ENCODE measurements at places on chromosomes 4 and X.

DNA sequence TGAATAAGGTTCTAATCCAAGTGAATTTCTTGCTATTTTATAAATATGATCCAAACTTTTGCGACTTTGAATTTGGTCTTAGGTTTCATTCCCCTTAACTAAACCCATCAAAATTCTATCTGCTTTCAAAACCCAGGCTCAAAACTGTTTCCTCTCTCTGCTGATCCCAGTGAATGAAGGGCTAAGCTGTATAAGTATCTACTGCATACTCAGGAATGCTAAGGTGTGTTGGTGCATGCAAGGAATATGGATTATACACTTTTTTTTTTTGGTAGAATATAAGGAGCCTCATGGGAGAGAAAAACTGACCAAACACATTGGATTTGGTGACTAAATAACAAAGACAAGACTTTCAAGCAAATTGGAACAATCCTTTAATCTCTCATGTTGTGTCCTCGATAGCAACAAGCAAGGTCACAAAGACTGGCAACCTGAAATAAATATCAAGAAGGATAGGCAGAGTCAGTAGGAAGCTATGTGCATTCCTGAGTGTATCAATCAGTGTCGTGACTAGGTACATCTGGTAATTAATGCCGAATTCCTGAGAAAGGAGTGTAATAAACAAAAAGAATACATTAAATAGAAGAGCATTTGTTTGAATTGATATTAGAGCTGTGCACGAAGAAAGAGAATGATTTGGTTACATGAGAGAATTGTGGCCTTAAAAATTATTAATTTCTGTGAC, 74.3 kb upstream of the KCTD8 start:
- DNase-seq, result no peak

GRCh38 chrX:10884246-10884645, 226.9 kb upstream of the HCCS start:
- no peak for DNase-seq

DNA sequence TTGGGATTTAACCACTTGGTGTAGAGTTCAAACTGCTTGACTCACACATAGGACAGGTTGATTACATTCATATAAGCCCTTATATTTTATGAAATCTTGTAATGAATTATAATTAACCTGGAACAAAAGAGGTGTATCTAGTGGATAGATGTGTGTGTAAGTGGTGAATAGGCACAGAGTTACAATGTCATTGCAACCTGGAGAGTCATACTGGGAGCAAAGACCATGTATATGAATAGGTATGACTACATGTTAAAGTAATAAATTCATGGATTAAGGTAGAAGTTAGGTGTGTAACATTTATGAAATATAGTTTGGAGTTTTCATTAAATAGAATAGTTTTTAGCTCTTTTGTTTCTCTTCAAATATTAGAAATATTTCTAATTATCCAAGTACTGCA, 26.1 kb downstream of the RAP1GDS1 start:
- DNase-seq, result no peak

DNA sequence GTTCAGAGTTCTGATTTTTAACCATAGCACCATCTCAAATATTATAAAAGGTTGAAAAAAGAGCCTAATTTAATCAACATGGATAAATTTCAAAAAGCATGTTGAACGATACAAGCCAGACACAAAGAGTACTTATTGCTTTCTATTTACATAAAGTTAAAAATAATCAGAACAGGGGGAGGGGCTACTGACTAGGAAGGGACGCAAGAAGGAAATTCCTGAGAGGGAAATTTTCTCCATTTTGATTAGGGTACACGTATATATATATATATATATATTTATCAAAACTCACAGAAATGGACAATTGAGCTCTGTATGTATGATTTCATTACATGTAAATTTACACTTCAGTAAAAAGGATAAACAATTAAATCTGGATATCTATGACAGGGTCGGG, 482 bp upstream of the MBTPS2 start:
- no peak for DNase-seq

GRCh38 chr4:124449881-124450280, 262.7 kb downstream of the ANKRD50 start:
- DNase-seq, result no peak

GRCh38 chr4:5852523-5853202, 40.2 kb downstream of the CRMP1 start:
- DNase-seq, result no peak

DNA sequence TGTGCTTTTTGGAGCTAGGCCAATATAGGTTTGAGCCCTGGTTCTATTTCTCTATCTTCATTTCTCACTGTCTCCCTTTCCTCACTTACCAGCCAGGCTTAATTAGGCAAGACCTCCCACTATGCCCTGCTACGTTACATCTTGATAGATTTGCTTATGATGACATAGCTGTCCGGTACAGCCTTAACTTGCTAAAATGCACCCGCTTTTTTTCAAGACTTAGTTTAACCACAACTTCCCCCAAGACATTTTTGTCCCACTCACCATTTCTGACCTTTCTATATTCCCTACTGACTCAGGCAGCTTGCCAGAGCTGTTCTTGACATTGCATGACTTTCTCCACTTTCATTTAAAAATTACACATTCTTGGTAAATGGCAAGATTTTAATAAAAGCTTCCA, 152.6 kb downstream of the MID1 start:
- DNase-seq, result no peak

DNA sequence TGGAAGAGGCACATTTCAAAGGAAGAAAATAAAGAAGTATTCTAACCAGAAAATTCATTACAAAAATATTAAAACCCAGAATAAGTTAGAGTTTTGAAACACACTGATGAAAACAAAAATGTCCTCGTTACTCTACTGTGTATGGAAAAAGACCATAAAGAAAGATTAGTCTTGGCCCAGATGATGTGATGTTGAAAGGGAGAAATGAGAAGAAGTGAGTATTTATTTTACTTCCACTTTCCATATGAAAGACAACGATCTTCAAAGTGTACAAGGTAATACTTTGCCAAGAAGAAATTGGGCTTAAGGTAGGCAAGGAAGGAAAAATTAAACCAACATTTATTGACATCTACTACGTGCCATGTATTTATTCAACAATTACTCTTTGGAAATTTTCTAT, 48.6 kb upstream of the EMCN start:
- no peak for DNase-seq

DNA sequence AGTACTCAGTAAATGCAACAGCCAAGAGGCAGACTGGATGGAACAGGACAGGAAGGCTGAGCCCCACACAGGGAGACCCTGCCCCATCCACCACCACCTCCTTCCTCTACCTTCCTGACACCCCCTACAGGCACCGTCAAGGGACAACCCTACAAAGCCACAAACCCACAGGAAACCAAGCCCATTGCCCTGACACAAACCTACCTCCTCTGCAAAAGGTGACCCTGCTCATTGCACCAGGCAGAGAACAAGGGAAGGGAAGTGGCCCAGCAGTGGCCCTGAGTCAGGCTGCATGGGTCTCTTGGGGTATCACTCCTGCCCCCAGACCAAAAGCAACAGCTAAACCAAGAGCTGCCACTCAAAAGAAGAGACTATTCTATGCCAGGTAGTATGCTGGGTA, 21.0 kb downstream of the JAKMIP1 start:
- no peak for DNase-seq

DNA sequence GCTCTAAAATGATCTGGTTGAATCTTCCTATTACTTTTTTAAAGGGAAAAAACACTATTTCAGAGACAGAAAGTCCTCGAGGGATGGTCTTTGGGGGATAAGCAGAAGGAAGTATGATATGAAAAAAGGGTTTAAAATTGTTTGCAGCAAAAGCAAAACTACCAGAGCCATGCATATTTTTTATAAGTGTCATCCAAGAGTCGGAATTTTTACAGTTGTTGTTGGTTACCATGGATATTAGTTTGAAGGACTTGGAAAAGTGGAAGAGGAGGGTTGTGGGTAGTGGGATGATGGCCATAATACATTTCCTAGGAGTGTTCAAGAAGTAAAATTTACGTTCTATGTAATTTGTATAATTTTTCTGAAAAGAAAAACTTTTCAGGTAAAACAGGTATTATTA, 134.4 kb downstream of the PCDH7 start:
- no peak for DNase-seq

GRCh38 chrX:41086627-41086932, 1.3 kb downstream of the USP9X start:
- DNase-seq, result no peak

DNA sequence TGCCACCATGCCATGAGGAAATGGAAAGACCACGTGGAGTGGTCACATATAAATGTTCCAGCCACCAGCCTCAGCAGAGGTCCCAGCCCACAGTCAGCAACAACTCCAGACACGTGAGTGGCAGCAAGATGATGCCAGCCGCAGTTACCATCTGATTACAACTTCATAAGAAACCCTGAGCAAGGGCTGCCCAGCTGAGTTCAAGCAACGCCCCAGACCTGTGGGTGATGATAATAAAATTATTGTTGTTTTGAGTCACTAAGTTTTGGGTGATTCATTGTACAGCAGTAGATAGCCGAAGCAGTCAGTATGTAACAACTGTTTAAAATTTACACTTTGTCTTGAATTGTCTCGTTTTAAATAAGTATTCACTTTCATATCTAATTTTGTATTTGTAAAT, 5.8 kb upstream of the CCNG2 start:
- no peak for DNase-seq

DNA sequence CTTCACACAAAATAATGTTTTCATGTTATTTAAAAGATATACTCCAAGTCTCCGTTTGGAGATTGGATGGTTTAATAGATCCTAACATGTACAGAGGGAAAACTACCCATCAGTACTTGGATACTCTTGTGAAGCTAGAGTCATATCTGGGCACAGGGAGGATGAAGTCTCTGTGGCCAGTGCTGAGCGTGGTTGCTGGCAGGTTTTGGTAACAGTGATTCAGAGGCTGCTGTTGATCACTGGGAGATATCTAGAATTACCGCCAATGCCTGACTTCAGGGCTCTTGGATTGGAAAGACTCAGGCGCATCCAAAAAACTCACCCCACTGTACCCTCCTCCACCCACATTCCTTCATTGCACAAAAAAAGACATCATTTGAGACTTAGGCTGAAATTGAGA, 107.2 kb upstream of the PGRMC2 start:
- DNase-seq, result no peak

GRCh38 chrX:133538148-133538547, 122.9 kb upstream of the GPC4 start:
- DNase-seq, result no peak

DNA sequence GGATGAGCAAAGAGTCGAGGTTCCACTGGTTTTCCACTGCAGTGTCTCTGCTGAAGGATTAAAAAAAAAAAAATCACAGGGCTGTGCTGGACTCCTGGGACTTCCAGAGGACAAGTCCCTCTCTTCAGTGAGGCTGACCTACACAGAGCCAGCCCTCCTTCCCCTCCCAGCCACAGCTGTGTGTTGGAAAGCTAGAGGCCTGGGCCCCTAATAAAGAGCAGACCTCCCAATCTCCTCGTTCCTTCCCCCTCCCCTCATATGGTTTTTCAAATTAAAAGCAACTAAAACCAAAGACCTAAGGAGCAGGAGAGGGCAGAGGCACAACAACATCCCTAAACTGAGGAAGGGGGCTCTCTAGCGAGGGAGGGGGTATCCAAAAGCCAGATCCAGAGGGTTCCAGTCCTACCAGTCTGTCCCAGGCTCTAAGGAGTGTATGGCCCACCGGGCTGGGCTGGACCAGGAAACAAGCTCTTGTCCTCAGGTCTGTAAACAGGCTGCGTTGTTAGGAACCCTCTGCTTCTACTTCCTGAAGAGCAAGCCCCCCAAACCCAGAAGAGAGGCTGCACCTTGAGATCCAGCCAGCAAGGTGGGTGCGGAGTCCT, 4.0 kb upstream of the PDGFRA start:
- no peak for DNase-seq

GRCh38 chrX:30821116-30821515, 67.9 kb downstream of the TAB3 start:
- no peak for DNase-seq

DNA sequence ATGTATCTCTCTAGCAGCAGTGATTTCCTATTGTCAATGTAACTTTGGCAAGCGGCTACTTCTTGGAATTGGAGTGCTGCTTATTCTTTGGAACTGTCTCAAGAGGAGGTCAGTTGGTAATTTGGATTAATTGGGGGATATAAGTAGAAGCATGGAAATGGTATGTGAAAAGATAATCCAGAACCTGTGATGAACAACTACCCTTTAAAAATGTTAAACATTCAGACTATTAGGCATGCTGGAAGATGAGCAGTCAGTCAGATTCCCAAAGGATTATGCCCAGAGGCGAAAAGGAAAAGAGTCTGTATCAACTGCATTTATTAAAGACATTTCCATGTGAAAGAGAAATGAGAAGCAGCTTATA, 62.5 kb downstream of the SEC24D start:
- no peak for DNase-seq

- DNase-seq, result no peak
Measured at GRCh38 chr4:159252491-159252890, 149.6 kb downstream of the RAPGEF2 start.

DNA sequence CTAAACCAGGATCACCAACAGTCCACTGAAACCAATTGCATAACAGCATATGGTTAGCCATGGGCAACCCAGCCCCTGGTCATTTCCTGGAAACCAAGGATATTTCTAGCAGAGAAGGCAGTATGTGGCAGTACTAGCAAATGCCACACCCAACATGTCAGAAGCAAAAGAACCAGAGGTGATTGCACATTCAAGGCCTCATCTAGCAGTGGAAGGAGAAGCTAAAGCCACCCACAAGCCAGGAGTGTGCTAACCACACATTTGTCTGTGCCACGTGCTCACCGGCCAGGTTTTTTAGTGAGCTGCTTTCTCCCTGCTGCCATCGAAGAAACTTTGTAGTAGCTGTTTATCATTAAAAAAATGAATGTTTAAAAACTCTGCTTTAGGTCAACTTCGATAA, 42.0 kb downstream of the TEC start:
- DNase-seq, result no peak

Data from NCI-H2081 treated with DMSO at 0.1 percent for 48 hours (cell line).